ENCODE measurements at places on chromosomes 12 and 14. TPM values are rescaled to one million over a fixed set of nuclear protein-coding genes. Genes with fewer than 3 reads are reported as not detected.

Gene TMEM179
- total RNA-seq = 0.43 TPM

- no peak for DNase-seq
Measured at GRCh38 chr14:89641495-89642175, 224.6 kb upstream of the FOXN3 start.

GRCh38 chr12:111369496-111370220 is 763 bp upstream of the PHETA1 start:
- no peak for DNase-seq

DNA sequence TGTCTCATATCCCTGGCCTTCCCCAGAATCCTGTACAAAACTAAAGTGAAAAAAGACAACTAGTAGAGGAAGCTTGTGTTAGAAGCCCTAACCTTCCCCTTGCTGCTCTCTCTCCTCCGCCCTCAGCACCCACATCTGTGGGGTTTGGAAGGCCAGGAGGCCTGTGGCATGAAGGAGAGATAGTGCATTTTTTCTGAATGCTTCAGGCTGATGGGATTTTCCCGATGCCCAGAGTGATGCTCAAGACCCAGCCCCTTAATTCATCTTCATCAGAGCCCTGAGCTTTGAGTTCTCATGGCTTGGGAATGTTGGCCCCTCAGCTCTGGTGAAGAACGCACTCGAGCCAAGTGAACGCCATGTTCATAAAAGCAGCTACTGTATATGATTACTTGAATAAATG is 5.9 kb downstream of the FGF6 start:
- no peak for DNase-seq

- no peak for DNase-seq
Measured at GRCh38 chr14:24576182-24576581, at the start of gene CTSG. Gene CTSG (minus strand): TSS chr14:24576250. CDS start chr14:24576223, 27 bp downstream.

GRCh38 chr12:3988519-3989217 is 115.5 kb upstream of the PARP11 start:
- no peak for DNase-seq

DNA sequence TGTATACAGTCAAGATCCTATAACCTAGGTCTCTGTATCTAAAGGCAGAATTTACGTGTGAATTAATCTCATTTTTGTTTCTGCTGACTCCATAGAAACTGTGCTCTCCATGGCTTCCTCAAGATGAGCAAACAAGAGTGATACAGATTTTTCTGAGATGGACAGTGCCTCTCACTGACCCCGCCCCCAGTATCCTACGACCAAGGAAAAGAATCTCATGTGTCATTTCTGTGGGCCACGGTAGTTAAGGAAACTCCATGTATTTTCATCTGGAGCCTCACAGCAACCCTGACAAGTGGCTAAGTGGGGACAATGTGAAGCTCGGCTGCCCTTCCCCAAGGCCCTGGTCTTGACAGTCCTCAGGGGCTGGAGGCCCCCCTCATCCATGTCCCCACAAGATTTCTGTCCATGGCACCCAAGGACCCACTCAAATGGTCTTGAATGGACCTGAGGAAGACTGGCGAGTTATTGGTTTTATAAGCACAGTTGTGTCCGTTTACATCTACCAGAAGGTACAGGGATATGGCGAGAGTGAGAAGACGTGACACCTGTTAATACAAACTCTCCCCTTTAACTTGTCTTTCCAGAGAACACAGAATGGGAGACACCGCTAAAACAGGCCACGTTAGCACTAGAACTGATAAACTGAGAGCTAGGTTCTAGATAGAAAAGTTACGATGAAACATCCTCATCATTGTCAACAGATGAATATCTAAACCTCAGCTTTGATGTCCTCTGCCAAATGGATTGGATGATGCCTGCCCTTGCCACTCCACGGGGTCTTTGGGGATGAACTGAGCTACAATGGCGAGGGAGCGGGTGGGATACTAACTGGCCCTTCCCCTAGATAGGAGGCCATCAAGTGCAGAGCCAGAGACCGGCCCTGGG is 108.4 kb upstream of the EGLN3 start:
- no peak for DNase-seq

DNA sequence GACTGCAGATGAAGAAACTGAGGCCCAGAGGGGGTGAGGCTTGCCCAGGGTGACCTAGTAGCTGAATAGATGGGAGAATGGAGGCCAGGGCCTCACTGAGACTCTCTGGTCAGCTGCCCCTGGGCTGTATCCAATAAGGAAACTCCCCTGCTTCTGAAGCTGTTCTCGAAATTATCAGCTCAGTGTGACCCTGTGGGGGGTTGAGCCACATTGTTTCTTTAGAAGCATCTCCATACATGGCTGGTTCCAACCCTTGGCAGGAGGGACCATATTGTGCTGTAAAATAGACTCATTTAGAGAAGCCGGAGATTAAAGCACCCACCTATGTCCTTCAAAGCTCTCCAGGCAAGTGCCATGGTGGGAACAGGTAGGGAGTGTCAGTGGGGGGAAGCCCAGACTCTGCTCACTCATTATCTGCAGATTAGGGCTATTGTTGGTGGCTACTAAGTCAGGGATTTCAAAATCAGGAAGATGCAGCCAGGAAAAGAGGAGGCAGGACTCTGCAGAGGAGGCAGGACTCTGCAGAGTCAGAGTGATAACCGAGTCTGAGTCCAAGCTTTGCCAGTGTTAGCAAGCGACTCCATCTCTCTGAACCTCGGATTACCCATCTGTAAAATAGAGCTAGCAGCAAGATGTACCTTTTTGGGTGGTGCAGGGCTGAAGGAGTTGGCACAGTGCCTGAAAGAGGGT is 3.5 kb downstream of the SERPINA5 start:
- DNase-seq = no peak

Measured in A172 (cell line).